ENCODE measurements at places on chromosomes 16 and 17. TPM values are rescaled to one million over a fixed set of nuclear protein-coding genes. Genes with fewer than 3 reads are reported as not detected.

The INCA1 gene
- polyA plus RNA-seq, result not detected

The PLLP gene
- not detected for polyA plus RNA-seq

The SLC43A2 gene
- 60.1 TPM for polyA plus RNA-seq

The CRYM gene
- polyA plus RNA-seq, result 3.8 TPM

The EFNB3 gene
- 36.4 TPM for polyA plus RNA-seq

The KRTAP9-2 gene
- polyA plus RNA-seq, result not detected

The HOXB13 gene
- polyA plus RNA-seq, result not detected

The TLE7 gene
- polyA plus RNA-seq, result not detected

The GDPD3 gene
- polyA plus RNA-seq, result 3.6 TPM

The USB1 gene
- polyA plus RNA-seq, result 25.7 TPM

The C1QTNF1 gene
- 0.16 TPM for polyA plus RNA-seq

The ENGASE gene
- polyA plus RNA-seq, result 13.0 TPM

The ALDOC gene
- polyA plus RNA-seq, result 3.6 TPM

The TOP2A gene
- polyA plus RNA-seq, result 5.3 TPM

The MIS12 gene
- 47.5 TPM for polyA plus RNA-seq

The PIP4K2B gene
- polyA plus RNA-seq, result 164 TPM

The CDH1 gene
- polyA plus RNA-seq, result 0.86 TPM

The PDK2 gene
- 36.2 TPM for polyA plus RNA-seq

The KRT27 gene
- polyA plus RNA-seq, result not detected

The EIF3C gene
- polyA plus RNA-seq, result 85.5 TPM

The ZG16 gene
- not detected for polyA plus RNA-seq

The GNGT2 gene
- polyA plus RNA-seq, result not detected

The NHERF2 gene
- 4.1 TPM for polyA plus RNA-seq

The CISD3 gene
- 0.48 TPM for polyA plus RNA-seq

The CCL14 gene
- polyA plus RNA-seq, result not detected

The CD79B gene
- polyA plus RNA-seq, result not detected

The NUPR1 gene
- polyA plus RNA-seq, result not detected

The MYADML2 gene
- 1.1 TPM for polyA plus RNA-seq

The ITGAE gene
- 169 TPM for polyA plus RNA-seq

The CTRL gene
- 3.2 TPM for polyA plus RNA-seq

The ATP2A1 gene
- polyA plus RNA-seq, result 0.54 TPM

The PRRT2 gene
- 105 TPM for polyA plus RNA-seq

The PRDM7 gene
- polyA plus RNA-seq, result not detected

The TTYH2 gene
- polyA plus RNA-seq, result 0.40 TPM

The MYH3 gene
- polyA plus RNA-seq, result 3.2 TPM

The ABCC3 gene
- polyA plus RNA-seq, result not detected

The CD300E gene
- not detected for polyA plus RNA-seq

The NPLOC4 gene
- polyA plus RNA-seq, result 42.9 TPM

The NLGN2 gene
- 13.8 TPM for polyA plus RNA-seq

The NT5M gene
- 11.1 TPM for polyA plus RNA-seq

The CA5A gene
- polyA plus RNA-seq, result not detected

The ZFP3 gene
- 0.05 TPM for polyA plus RNA-seq

The CCL7 gene
- polyA plus RNA-seq, result not detected

The G6PC1 gene
- polyA plus RNA-seq, result not detected

The SMIM5 gene
- polyA plus RNA-seq, result not detected

The VMO1 gene
- polyA plus RNA-seq, result 1.6 TPM

The KRTAP2-2 gene
- not detected for polyA plus RNA-seq

The MMP25 gene
- polyA plus RNA-seq, result not detected

The HSD11B2 gene
- polyA plus RNA-seq, result 2.8 TPM

The MT4 gene
- not detected for polyA plus RNA-seq

The ELMO3 gene
- polyA plus RNA-seq, result 2.2 TPM

The KRTAP3-1 gene
- not detected for polyA plus RNA-seq

The SLC7A6 gene
- 36.0 TPM for polyA plus RNA-seq

The TACO1 gene
- 15.8 TPM for polyA plus RNA-seq

The TBC1D3K gene
- not detected for polyA plus RNA-seq

The AOC3 gene
- 0.35 TPM for polyA plus RNA-seq

The NPIPA2 gene
- polyA plus RNA-seq, result 2.8 TPM

The KRTAP2-3 gene
- not detected for polyA plus RNA-seq
